ENCODE measurements at places on chromosomes 7 and 10.

- no peak overlapping the region for H3K4me3 ChIP-seq
- H3K27ac ChIP-seq = no peak overlapping the region
- DNase-seq = no peak
These were observed 16.2 kb downstream of the WNT8B start for GRCh38 chr10:100479037-100479436.

DNA sequence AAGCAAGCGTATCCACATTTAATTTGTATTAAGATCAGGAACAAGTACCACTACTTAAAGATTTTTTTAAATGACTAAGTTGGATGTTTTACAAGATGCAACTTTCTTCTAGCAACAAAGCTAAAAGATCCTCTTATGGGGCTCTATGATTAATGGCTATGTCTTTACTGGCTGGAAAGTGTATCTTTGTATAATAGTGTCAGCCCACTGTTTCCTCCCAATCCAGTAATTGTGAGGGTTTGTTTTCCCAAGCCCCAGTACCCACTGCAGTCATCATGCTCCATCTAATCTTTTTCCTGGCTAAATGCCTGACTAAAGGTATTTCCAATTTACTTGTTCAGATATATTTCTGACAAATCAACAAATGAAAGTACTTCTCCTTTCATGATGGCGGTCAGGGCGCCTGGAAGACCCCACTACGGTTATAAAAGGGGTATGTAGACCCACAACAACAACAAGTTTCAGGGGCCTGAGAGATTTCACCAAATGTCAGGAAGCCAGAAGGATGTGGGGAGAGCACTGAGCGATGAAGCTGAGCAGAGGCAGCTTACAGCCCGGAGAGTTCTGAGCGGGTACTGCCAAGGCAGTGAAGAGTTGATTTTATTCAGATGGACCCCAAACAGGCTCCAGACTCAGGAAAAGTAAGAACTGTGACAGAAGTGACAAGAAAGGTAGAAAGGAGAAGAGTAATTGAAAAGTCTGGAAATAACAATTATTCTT lies 222.6 kb upstream of the KLF14 start:
- no peaks in the 10 kb centered on the region for H3K4me1 ChIP-seq
- DNase-seq = no peak
- H3K27me3 ChIP-seq = no peaks in the 10 kb centered on the region
- H3K36me3 ChIP-seq = no peaks in the 10 kb centered on the region

- no peak overlapping the region for H3K27ac ChIP-seq
- H3K4me3 ChIP-seq = no peak overlapping the region
- no peaks in the 10 kb centered on the region for H3K36me3 ChIP-seq
- H3K4me1 ChIP-seq = no peaks in the 10 kb centered on the region
- no peaks in the 10 kb centered on the region for H3K27me3 ChIP-seq
These were observed 622.4 kb downstream of the NRG3 start for GRCh38 chr10:82497439-82497838.

GRCh38 chr7:2927592-2927991 lies 83.5 kb upstream of the GNA12 start:
- H3K27me3 ChIP-seq = no peaks in the 10 kb centered on the region
- peak; percentile 36 for DNase-seq
- no peaks in the 10 kb centered on the region for H3K4me1 ChIP-seq
- no peak overlapping the region for H3K27ac ChIP-seq
- no peak overlapping the region for H3K4me3 ChIP-seq
- no peaks in the 10 kb centered on the region for H3K36me3 ChIP-seq

DNA sequence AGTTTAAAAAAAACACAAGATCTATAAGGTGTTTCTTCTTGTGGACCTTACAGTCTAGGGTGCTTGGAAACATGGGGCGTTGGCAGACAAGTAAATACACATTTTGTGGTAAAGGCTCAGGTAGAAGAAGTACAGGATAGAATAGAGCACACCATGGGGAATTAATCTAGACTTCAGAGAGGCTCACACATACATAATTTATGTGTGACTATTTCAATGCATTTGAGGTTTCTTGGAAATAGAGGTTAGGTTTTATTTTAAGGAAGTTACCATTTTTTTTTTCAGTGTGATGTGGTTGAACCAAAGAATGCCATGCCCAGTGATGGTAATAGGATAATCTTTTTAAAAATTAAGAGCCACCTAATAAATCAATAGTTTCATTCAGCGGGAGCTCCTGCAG lies 12.8 kb downstream of the CFTR start:
- no peaks in the 10 kb centered on the region for H3K4me1 ChIP-seq
- no peaks in the 10 kb centered on the region for H3K36me3 ChIP-seq
- H3K4me3 ChIP-seq = no peak overlapping the region
